ENCODE measurements at places on chromosomes 11 and 22.

DNA sequence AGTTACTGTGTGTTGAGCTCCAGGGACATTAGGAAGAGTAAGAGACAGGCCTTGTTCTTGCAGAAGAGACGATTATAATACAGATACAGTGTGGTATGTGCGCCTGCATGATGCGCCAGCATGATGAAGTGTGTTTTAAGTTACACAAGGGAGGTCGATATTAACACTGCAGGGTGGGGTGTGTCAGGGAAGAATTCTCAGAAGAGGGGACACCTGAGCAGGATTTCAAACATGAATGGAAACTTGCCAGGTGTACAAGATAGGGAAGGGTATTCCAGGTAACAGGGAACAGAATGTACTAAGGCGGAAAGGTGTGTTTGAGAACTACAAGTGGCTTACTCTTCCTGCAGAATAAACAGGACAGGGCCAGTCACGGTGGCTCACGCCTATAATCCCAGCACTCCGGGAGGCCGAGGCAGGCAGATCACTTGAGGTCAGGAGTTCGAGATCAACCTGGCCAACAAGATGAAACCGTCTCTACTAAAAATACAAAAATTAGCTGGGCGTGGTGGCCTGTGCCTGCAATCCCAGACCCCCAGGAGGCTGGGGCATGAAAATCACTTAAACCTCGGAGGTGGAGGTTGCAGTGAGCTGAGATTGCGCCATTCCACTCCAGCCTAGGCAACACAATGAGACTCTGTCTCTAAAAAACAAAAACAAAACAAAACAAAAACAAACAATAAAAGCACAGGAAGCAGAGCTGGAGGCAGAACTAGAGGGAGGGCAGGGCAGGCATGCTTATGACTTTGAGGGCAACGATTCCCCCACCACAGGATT, 59.0 kb downstream of the SYN3 start:
- DNase-seq, result no peak
- peaks cover 1% of the 10 kb centered on the region for H3K27me3 ChIP-seq
- H3K4me3 ChIP-seq, result no peak overlapping the region
- no peak overlapping the region for H3K27ac ChIP-seq
- peaks cover 2% of the 10 kb centered on the region for H3K4me1 ChIP-seq

DNA sequence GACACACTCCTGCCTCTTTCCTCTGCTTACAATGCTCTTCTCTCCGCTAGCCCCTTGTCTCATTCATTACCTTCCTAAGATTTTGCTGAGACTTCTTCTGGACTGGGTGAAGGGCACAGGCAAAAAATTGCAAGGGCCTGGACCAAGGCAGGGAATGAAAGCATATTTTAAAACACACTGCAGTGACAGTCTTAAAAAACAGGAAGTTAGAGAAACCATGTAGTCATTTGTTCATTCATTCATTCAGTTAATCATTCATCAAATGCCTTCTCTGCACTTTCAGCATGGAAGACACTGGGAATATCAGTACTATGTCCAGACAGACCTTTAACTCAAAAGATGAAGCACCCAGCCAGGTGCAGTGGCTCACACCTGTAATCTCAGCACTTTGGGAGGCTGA, 44.9 kb upstream of the SWAP70 start:
- H3K27ac ChIP-seq, result no peak overlapping the region
- peaks cover 20% of the 10 kb centered on the region for H3K4me1 ChIP-seq
- H3K36me3 ChIP-seq, result no peaks in the 10 kb centered on the region

GRCh38 chr11:35344681-35345574, 74.4 kb downstream of the SLC1A2 start:
- H3K36me3 ChIP-seq, result no peaks in the 10 kb centered on the region
- no peak overlapping the region for H3K27ac ChIP-seq
- no peak overlapping the region for H3K4me3 ChIP-seq
- no peak for DNase-seq

- peaks cover 5% of the 10 kb centered on the region for H3K27me3 ChIP-seq
- H3K4me1 ChIP-seq, result no peaks in the 10 kb centered on the region
- H3K36me3 ChIP-seq, result no peaks in the 10 kb centered on the region
Measured at GRCh38 chr22:31995807-31996206, 47.3 kb upstream of the SLC5A1 start.

DNA sequence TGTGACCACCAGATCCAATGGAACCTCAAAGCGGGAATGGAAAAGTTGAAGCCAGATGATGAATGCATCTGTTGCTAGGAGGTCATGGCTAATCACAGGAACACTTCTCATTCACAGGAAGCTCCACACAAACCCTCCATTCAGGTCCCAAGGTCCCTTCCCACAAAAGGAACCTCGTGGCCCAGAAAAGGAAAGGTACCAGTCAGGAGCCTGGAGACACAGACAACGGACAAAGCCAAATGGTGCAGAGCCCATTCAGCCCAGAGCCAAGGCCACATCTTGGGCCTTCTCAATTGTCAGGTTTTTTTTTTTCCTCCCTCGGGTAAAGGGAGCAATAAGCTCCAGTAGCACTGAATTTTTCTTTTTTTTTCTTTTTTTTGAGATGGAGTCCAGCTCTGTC, 87.0 kb downstream of the FAM168A start:
- no peaks in the 10 kb centered on the region for H3K27me3 ChIP-seq
- H3K4me1 ChIP-seq, result no peaks in the 10 kb centered on the region
- H3K36me3 ChIP-seq, result peaks cover 7% of the 10 kb centered on the region
- no peak for DNase-seq
- H3K27ac ChIP-seq, result no peak overlapping the region
- H3K4me3 ChIP-seq, result no peak overlapping the region

- no peaks in the 10 kb centered on the region for H3K4me1 ChIP-seq
- no peaks in the 10 kb centered on the region for H3K36me3 ChIP-seq
- no peak for DNase-seq
- H3K27me3 ChIP-seq, result no peaks in the 10 kb centered on the region
- H3K27ac ChIP-seq, result no peak overlapping the region
- no peak overlapping the region for H3K4me3 ChIP-seq
Measured at GRCh38 chr11:26551186-26551801, 20.8 kb downstream of the MUC15 start.

- H3K27me3 ChIP-seq, result no peaks in the 10 kb centered on the region
- H3K27ac ChIP-seq, result no peak overlapping the region
- no peak overlapping the region for H3K4me3 ChIP-seq
- no peak for DNase-seq
Measured at GRCh38 chr11:86386746-86387145, 12.1 kb downstream of the CCDC81 start.

DNA sequence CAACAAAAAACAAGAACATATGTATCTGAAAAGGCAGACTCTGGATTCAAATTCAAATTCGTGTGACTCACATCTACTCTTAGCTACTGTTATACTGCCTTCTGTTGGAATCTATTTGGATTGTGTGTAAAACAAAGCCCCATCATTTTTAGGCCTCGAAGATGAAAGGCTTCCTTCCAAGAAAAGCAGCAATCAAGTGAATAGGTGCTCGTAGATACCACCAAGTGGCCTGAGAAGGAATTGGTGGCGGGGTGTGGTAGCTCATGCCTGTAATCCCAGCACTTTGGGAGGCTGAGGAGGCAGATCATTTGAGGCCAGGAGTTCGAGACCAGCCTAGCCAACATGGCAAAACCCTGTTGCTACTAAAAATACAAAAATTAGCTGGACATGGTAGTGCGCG, 4.2 kb downstream of the GRAMD1B start:
- DNase-seq, result peak; percentile 66
- no peak overlapping the region for H3K4me3 ChIP-seq
- no peak overlapping the region for H3K27ac ChIP-seq
- H3K36me3 ChIP-seq, result peaks cover 34% of the 10 kb centered on the region
- H3K27me3 ChIP-seq, result no peaks in the 10 kb centered on the region
- peaks cover 70% of the 10 kb centered on the region for H3K4me1 ChIP-seq

DNA sequence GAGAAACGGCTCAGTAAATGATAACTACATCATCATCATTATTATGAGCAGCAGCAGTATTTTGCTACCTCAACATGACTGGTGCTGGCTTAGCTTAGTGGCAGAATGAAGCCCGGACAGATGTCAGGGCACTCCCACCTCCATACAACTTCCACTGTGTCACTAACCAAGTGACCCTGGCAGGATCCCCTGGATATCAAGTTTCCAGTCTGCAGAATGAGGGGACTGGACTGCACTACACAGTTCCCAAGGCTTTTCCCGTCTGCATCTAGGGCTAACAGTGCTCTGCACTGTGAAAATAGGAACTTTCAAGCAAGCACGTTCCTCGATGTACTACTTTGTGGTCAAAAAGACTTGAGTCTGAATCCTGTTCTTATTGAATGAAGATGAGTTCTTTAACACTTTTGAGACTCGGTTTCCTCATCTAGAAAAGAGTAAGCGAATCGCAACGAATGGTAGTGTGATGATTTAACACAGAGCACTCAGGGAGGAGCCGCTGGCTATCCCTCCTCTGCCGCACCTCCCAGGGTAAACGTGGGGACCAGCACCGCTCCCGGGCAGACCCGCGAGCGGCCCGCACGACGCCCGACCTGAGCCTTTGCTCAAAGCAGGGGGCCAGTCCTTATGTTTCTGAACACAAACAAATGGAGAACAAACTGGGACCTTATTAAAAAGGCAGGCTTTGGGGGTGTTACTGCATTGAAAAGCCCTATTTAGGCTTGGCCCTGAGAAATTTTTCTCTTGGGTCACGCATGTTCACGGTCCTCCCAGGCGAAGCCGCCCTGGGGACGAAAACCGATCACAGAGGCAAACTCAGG, 910 bp downstream of the CLTCL1 start:
- no peaks in the 10 kb centered on the region for H3K36me3 ChIP-seq
- H3K4me3 ChIP-seq, result peak overlapping the region; percentile 73
- H3K4me1 ChIP-seq, result peaks cover 16% of the 10 kb centered on the region
- no peak overlapping the region for H3K27ac ChIP-seq
- peak; percentile 15 for DNase-seq
- peaks cover 23% of the 10 kb centered on the region for H3K27me3 ChIP-seq

- H3K27me3 ChIP-seq, result no peaks in the 10 kb centered on the region
- DNase-seq, result no peak
- no peak overlapping the region for H3K27ac ChIP-seq
- no peak overlapping the region for H3K4me3 ChIP-seq
Measured at GRCh38 chr11:27405134-27405533, 42.1 kb upstream of the CCDC34 start.

DNA sequence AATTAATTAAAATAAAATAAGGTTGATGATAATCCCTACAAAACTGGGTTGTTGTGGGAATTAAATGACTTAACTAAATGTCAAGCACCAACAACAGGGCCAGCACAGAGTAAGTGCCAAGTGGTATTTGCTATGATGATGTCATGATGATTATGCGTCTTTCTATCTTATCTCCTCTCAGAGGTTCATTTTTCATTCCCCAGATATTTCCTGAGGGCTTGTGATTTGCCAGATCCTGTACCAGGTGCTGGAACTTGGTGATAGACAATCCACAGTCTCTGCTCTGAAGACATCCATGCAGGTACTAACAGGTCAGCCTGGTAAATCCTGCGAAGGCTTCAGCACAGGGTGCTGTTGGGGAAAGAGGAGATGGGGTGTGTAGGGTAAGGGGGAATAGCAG, 8.1 kb upstream of the MYH9 start:
- H3K27ac ChIP-seq, result peak overlapping the region; percentile 21
- H3K4me3 ChIP-seq, result no peak overlapping the region
- no peak for DNase-seq
- no peaks in the 10 kb centered on the region for H3K36me3 ChIP-seq
- no peaks in the 10 kb centered on the region for H3K27me3 ChIP-seq
- H3K4me1 ChIP-seq, result peaks cover 21% of the 10 kb centered on the region

- peaks cover 6% of the 10 kb centered on the region for H3K27me3 ChIP-seq
- peak; percentile 62 for DNase-seq
- peak overlapping the region; percentile 25 for H3K27ac ChIP-seq
- no peak overlapping the region for H3K4me3 ChIP-seq
- no peaks in the 10 kb centered on the region for H3K36me3 ChIP-seq
Measured at GRCh38 chr11:121249039-121249663, 43.4 kb upstream of the SC5D start.

DNA sequence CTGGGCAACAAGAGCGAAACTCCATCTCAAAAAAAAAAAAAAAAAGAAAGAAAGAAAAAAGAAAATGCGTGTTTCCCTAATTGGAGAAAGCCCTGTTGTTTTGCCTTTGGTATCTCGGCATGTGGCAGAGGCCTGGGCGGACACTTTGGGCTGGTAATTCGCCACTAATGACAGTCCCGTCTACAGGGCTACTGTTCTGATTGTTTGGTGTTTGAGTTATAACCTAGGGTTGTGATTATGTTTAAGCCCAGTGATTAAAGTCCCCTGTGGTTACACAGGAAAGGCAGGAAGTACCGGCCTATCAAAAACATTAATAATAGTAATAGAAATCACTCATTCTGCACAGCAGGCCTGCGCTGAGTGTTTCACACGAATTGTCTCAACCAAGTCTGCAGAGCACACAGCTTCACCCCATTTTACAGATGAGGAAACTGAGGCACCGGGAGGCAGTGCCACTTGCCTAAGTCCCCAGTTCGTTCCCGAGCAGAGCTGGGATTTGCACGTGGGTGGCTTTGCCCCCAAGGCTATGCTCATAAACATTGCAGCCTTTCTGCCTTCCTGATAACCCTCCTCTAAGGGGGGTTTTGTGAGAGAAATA, 39.1 kb upstream of the GRAMD4 start:
- peaks cover 2% of the 10 kb centered on the region for H3K36me3 ChIP-seq
- H3K27ac ChIP-seq, result no peak overlapping the region
- peaks cover 13% of the 10 kb centered on the region for H3K4me1 ChIP-seq
- H3K27me3 ChIP-seq, result no peaks in the 10 kb centered on the region
- no peak overlapping the region for H3K4me3 ChIP-seq
- DNase-seq, result no peak

DNA sequence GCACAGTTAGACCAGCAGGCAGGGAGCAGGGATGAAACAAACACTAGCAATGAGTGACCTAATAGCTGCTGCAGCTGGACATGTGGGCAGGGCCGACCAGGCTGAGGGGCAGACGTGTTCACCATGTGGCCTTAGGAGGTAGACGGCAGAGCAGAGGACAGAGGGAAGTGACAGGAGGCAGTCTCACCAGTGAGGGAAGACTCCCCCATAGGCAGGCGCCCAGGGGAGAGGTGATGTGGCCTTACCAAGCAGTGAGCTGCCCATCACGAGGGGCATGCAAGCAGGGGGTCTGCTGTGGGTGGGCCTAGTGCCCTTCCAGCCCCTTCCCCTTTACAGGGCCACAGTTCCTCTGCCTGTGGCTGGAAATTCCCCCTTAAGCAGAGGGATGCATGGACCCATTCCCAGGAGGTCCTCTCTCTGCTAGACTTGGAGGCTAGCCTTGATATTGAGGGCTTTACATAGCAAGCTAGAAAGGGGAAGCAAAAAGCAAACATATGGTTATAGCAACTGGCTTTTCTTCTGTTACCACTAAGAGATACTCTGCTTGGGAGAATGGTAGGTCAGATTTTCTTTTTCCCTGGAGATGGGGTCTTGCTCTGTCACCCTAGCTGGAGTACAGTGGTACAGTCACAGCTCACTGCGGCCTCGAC, 67.6 kb downstream of the MPPED1 start:
- no peaks in the 10 kb centered on the region for H3K36me3 ChIP-seq
- no peak overlapping the region for H3K4me3 ChIP-seq
- H3K27ac ChIP-seq, result no peak overlapping the region
- peaks cover 3% of the 10 kb centered on the region for H3K4me1 ChIP-seq
- peaks cover 2% of the 10 kb centered on the region for H3K27me3 ChIP-seq
